ENCODE measurements at places on chromosomes 5 and 9.
A peak's percentile ranks its signal among the peaks of the same experiment; 100 is the strongest.

DNA sequence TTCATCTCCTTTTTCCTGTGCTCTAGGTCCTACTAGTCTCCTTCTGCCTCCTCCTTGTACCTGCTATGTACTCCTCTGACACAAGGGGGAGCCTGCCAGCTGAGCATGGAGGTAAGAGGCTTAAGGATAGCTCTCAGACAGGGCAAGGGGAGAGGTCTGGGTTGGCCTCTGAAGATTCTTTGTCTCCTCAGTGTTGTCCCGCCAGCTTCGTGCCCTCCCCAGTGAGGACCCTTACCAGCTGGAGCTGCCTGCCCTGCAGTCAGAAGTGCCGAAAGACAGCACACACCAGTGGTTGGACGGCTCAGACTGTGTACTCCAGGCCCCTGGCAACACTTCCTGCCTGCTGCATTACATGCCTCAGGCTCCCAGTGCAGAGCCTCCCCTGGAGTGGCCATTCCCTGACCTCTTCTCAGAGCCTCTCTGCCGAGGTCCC is 3.8 kb downstream of the CREB3 start:
- peak; percentile 63 for DNase-seq

DNA sequence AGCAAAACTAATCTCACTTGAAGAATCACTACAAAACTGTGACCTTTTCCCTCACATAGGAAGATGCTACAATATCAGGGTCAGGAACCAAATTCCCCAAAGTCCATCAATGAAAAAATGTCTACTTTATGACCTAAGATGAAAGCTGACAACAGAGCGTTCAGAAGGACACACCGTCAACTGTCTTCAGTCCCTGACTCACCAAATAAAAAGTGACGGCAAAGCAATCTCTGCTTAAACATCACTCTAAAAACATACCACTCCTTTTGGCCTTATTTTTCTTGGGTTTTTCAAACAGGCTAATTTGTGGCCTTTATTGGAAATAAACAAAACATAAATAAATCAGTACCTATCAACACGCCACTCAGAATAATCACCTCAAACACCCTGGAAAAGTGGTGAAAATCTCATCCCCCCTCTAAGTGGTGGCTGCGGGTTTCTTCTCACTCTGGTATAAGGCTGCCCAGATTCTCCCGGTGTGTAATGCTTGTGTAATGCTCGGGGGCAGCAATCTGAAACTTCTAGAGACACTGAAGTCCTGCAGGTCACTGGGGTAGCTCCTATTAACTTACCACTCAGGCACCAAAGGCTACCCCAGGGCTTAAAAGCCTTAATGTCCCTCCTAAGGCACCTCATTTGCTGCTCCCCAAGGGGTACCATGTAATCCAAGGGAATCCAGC is 29.5 kb downstream of the SEMA4D start:
- no peak for DNase-seq

DNA sequence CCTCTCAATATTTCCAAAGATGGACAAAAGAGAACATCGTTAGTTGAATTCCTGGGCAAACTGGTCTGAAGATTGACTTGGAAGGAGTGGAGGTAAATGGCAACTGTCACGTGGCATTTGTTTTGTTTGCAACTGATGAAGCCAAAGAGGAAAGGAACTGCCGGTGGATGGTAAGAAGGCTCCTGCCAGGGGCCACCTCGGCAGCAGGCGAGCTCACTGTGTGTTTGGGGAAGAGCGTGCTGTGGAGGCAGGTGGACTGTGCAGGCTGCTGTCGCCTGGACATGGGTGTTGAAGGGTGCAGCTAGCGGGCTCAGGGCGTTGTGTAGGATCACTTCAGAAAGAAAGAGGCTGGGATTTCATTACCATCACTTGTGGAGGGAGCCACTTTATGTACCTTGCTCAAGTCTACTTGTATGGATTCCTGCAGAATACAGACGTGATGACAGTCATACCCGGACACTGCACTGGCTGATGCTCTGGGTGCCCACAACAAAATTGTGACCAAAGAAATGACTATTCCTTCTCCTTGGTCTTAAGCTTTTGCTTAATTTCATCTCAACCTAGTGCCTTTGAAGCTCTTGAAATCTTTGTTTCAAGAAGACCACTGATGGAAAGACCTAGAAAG is 72.7 kb downstream of the MAP1B start:
- DNase-seq: no peak

DNA sequence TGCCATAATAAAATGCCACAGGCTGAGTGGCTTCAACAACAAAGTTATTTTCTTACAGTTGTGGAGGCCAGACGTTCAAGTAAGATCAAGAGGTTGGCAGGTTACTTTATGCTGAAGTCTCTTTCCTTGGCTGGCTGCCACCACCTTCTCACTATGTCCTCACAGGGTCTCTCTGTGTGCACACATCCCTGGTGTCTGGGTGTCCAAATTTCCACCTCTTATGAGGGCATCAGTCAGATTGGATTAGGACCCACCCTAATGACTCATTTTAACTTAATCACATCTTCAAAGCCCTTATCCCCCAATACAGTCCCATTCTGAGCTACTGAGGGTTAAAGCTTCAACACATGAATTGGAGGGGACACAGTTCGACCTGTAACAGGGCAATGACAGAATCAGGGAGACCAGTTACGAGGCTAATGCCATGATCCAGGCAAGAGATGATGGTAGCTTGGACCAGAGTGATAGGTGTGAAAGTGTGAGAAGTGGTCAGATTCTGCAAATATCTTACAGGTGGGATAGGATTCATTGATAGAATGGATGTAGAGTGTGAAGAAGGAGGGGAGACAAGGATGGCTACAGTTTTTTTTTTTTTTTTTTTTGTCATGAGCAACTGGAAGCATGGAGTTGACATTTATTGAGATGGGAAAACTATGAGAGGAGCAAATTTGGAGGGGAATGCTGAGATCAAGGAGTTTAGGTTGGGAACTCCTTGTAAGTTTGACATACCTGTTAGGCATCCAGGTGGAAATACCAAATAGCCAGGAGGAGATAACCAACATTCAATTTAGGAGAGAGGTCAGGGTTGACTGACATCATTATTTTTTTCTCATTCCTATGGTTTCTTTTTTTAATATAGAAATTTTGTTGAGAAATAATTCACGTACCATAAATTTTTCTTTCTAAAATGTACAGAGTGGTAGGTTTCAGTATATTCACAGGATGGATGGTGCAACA is 39.6 kb upstream of the FGF1 start:
- no peak for DNase-seq

- no peak for DNase-seq
Observed at GRCh38 chr5:14497311-14497710, 84.3 kb upstream of the OTULINL start.

GRCh38 chr5:133735346-133735745 is 123.0 kb upstream of the FSTL4 start:
- no peak for DNase-seq

- DNase-seq: no peak
Observed at GRCh38 chr5:116939641-116940040, 365.0 kb upstream of the SEMA6A start.

DNA sequence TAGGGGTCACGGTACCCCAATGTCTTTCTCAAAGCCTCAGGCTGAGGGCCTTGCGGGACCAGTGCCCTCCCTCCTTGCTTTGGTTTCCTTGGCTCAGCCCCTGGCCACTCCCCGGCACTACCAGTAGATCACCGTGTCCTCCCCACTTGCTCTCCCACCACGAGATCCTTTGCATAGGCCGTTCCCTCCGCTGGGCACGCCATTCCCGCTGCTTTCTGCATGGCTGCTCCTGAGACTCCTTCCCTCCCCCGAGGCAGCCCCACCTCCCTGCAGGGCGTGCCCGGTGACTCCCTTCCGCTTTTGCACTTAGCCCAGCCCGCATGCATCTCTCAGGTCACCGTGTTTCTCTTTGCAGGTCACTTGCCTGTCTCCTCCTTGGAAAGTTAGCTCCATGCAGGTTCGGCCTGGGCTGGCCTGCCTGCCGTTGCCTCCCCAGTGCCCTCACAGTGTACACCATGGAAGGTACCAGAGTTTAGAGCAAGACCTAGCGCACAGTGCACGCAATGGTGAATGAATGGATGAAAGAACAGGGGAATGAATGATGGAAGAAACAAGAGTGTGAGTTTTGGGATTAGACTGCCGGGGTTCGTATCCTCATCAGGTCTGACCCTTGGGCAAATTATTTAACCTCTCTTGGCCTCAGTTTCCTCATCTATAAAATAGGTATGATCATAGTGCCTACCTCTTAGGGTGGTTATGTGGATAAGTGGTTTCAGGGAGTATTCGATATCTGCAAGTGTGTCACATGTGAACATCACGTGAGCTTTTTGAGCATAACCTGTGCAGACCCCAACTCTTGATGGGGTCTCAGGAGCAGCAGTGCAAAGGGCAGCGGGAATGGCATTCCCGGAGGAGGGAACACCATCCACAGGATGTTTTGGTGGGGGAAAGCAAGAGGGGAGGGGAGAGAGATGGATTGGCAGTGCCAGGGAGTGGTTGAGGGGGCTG is 214.3 kb downstream of the C9orf50 start:
- no peak for DNase-seq

All from fibroblast of skin of abdomen (primary cell).